ENCODE measurements at places on chromosomes 12 and 14.

DNA sequence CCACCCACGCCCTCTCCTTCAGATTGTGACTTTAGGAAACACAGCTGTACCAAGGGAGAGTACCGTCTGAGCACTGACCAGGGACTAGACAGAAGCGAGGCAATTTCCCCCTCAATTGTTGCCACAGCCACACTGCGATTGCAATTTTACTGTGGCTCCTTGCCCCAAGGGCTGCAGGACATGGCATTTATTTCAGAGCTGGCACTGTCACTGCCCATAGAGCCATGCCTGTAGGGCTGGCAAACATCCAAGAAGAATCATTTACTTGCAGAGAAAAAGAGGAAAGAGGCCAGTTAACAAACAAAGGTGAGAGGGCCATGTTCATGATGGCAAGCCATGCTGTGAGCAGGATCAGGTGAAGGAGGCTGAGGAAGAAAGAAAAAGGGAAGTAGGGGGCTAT, 129.6 kb downstream of the EMP1 start:
- no peak for DNase-seq

DNA sequence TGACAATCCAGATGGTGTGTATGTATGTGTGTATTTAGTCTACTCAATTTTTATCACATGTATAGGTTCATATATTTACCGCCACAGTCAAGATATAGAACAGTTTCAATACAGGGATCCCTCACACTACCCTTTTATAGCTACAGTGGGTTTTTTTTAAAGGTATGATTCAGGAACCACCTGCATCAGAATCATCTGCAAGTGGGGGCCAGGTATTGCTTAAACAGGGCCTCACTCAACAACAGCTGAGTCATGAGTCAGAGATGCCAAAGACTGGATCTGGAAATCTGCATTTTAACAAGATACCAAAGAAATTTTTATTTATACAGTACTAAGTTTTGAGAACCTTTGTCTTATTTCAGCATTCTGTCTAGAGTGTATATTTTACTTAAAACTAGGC, 117.6 kb downstream of the SLC35F4 start:
- no peak for DNase-seq

- no peak for DNase-seq
Measured at GRCh38 chr12:67477681-67478265, 170.8 kb upstream of the DYRK2 start.

DNA sequence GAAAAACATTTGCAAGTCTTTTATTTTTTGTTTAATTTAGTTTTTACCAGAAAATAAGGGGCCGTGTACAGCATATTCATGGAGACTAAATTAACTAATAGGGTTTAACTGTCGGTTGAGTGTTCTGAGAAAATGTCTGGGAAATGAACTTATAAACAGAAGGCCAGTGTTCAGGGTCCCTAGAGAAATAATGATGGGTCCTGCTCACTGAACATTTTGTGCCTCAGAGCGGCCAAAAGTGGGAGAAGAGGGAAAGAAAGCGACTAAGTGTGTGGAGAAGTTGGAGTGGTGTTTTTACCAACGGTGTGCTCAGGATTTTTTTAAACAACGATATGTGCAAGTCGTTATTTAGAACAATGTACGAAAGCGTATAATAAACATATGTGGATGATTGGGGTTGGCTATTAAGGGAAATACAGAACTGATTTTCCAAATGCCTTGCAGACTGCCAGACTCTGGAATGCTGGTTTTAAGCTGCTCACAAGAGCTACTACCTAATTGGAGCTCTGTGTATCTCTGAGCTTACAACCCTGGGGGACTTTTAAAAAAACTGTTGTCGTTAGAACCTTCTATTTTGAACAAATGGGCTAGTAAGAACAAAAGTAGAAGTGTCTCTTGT, 166.7 kb downstream of the SLC38A4 start:
- DNase-seq, result no peak

- no peak for DNase-seq
Measured at GRCh38 chr12:30047516-30048254, 263.9 kb upstream of the TMTC1 start.

DNA sequence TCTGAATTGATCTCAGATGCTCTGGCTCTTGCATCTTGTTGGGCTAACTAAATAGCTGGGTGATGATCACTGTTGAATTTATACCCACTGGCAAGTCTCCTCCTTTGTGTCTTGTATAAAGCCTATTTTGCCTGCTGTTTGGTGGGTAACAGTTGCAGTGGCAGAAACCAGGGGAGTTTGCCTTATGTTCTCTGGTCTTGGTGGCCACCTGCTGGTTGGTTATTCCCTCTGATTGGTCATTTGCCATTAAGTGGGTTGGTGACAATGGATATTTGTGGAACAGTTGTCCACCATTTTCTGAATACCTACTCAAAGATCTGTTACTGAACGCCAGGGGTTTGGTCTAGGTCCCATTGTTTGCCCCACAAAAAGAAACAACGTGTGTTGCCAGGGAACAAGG, 52.1 kb downstream of the AVPR1A start:
- DNase-seq, result peak; percentile 18

GRCh38 chr14:77544571-77544970, 46.0 kb upstream of the ISM2 start:
- peak; percentile 58 for DNase-seq

DNA sequence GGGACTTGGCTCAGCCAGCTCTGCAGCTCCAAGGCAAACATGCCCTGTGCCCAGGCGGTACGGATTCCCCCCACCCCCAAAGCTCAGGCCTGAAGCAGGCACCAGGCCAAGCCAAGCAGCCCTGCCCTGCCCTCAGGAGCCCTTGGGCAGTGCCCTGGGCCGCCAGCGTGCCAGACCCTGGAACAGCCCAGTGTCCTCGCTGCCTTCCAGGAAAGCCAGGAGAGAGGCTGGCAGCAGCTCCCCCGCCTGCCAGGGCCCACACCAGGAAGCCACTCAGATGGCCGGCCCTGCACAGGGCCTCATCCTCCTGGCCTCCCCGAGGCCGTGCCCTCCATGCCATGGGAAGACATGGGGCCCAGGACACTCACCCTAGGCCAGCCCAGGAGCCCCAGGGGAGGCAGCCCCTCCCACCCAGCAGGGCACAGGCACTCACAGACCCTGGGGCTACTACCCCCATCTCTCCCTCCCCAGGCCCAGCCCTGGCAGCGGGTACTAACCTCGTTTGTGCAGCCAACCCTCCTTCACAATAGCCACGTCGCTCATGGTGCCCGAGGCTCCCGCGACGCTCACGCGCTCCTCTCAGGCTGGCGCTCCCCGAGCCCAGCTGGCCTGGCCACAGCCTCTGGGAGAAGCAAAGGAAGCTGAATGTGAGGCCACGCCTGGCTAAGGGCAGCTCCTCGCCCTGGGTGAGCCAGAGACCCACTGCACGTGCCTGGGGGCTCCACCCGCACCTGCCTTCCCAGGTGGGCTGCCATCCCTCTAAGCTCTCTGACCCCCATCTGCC, 3.3 kb downstream of the AKT1 start:
- DNase-seq, result no peak

DNA sequence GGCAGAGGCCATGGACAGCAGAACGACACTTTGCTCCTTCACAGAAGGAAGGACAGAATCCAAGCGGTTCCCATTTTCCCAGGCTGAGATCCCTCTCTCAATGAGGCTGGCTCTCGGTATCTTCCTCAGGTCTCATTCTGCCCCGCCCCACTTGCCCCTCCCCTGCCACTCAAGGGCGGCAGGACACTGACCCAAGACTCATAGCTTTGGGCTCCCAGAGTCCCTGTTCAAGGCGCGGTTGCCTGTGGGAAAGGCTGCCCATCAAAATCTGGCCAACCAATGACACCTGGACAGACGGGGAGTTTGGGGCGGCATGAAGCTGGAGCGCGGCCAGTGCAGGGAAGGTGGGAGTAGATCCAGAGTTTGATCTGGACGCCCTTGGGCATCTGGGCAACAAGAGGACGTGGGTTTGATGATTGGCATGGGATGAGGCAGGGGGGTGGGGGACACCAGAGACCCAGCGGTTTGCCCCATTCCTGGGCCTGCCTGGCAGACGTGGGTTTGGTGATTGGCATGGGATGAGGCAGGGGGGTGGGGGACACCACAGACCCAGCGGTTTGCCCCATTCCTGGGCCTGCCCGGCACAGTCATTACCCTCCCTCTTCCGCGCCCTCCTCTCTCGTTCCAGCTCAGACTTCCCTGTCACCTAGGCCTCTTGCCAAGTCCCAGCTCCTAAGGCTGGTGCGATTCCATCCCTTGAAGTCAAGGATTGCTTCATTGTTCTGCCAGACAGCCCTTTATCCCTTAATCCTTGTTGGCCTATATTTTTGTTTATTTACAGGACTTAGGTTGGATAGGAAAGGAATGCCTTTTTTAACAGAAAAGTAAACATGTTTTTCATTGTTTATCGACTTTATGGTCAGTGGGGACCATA, 92.1 kb downstream of the NINJ2 start:
- no peak for DNase-seq

DNA sequence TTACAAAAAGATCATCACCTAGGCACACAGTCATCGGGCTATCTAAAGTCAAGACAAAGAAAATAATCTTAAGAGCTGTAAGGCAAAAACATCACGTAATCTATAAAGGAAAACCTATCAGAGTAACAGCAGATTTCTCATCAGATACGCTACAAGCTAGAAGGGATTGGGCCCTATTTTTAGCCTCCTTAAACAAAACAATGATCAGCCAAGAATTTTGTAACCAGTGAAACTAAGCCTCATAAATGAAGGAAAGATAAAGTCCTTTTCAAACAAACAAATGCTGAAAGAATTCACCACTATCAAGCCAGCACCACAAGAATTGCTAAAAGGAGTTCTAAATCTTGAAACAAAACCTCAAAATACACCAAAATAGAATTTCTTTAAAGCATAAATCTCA, 191.6 kb upstream of the BMP4 start:
- DNase-seq, result no peak

DNA sequence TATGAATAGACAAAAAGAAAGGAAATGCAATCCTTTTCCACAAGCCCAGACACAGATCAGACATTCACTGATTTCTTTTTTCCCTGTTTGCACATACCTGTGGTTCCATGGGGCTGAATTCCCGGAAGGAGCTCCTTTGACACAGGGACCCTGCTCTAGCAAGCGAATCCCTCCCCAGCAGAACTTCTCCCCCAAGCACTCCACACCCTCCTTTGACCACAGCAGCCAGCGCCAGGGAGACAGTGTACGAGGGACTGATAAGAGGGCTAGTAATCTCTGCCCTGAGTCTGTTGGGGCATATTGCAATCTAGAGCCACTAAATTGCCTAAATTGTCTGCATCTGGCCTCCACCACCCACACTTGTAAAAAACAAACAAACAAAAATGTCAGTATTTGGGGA, 83.4 kb upstream of the NTF3 start:
- DNase-seq, result peak; percentile 40

GRCh38 chr12:49131051-49131893, at the start of gene TUBA1B:
Gene TUBA1B (minus strand): TSS chr12:49131395. CDS start chr12:49131300, 95 bp downstream.
- peak; percentile 95 for DNase-seq

DNA sequence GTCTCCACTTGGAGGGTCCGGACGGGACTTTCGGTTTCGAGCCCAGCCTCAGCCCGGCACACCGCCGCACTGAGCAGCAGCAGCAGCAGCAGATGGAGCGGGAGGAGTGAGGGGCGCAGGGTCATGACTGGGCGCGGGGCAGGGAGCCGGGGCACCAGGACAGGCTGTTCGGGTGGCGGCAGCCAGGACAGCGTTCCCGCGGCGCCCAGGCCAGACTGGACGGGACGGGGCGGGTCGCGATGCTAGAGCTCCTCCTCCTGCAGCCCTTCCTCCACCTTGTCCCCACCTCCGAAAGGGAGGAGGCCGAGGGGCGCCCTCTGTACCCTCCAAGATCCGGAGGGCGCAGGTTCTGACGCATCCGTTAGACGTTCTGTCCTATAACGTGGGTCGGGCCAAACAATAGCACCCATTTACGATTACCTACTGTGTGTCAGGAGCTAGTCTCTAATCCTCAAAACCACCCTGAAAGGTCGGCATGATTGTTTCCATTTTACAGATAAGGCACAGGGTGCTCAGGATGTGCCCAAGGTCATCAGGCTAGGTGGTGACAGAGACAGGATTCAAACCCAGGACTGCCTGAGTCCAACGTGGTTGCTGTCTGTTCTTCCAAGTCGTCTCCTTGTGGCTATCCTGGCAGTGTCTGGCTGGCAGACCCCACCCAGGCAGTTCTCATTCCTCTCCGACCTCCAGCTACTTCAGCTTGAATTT, at the start of gene FKBP11:
TSS of gene FKBP11 (minus strand) at position 189 of the 708 bp plus-strand sequence. CDS start at position 125, 64 bp downstream.
- no peak for DNase-seq

DNA sequence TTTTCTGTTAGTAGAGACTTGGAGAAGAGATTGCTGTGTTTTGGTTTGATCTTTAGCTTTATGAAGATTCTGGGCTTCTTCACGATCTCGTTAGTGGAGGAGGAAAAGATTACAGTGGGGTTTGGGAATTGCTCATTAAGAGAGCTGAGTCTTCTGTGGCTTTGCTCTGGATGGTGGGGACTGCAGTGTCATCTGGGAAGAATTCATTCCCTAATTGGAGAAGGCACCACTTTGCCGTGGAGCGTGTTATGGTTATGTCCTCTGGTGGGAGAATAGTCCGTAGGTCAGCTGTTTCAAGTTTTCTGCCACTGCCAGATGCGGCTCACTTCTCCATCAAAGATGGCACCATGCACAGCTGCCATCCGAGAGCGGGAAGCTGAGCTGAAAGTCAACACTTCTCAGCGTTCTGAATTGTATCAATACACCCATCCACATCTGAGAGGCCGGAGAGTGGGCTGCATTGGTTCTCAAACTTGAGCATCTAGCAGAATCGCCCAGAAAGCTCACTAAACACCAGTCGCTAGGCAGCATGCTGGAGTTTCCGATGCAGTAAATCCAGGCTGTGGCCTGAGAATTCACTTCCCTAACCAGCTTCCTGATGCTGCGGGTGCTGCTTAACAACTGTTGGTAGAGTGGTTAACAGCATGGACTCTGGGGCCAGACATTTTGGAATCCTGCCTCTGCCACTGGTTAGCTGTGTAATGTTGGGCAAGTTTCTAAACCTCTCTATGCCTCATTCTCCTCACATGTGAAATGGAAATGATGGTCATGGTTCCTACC, 117.8 kb downstream of the PLXNC1 start:
- DNase-seq, result no peak

DNA sequence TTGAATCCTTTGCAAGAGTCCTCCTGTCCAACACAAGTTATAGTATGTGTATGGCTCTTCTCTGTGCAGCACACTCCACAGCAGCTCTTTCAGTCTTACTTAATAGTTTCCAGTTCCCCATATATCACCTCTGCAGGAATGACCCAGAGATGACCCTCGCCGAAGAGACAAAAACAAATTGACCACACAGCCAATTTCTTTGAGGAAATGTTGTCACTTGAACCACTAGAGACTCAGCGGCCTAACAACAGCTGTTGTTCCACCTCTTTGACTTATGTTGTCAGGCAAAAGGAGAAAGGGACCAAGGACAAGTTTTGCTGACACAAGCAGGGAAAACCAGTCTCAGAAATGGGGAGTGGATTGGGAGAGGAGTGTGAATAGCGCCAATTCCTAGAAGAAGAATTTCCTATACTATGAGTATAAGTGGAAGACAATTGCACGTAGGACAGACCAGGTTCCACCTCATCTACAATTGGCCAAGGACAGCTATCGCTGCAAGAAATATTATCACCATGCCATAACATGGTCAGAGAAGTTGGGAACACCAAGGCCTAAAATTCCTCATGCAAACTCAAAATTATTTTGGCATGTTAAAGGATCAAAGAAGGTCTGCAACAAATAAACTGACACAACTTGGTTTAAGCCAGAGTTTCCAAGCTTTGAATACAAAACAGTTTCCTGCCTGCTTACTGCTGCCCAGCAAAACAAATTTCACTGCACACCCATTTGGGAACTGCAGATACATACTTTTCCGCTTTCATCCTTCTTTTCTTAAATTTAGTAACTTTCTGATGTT, 41.7 kb upstream of the ITPR2 start:
- no peak for DNase-seq
